Motor neuron (in vitro differentiated cells): ENCODE measurements at places on chromosomes 7 and 10.

DNA sequence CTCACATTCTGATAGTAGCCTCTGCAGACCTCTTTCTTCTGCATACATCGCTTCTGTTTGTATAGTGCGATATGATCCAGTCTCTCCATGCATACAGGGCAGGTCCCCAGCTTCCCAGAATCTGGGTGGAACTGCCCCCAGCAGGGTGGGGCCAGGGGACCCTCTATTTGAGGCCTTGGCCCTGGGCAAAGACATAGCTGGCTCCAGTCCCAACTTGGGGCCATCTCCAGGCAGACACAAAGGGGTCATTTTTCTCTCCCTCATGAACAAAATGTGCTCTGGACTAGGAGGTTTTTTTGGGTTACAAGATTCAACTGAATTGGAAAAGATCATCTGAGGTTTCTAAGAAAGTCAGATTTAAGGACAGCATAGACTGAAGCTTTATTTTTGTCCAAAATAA is 21.1 kb upstream of the HSPA12A start:
- peak; percentile 14 for ATAC-seq

GRCh38 chr10:7302392-7302906 is 108.4 kb downstream of the SFMBT2 start:
- no peak for ATAC-seq

- peak; percentile 83 for ATAC-seq
Observed at GRCh38 chr10:26215935-26216584, 514 bp upstream of the GAD2 start.

GRCh38 chr7:30162622-30163124 is 27.9 kb downstream of the MTURN start:
- ATAC-seq, result no peak

- no peak for ATAC-seq
Observed at GRCh38 chr7:29612596-29612995, 49.0 kb downstream of the PRR15 start.

DNA sequence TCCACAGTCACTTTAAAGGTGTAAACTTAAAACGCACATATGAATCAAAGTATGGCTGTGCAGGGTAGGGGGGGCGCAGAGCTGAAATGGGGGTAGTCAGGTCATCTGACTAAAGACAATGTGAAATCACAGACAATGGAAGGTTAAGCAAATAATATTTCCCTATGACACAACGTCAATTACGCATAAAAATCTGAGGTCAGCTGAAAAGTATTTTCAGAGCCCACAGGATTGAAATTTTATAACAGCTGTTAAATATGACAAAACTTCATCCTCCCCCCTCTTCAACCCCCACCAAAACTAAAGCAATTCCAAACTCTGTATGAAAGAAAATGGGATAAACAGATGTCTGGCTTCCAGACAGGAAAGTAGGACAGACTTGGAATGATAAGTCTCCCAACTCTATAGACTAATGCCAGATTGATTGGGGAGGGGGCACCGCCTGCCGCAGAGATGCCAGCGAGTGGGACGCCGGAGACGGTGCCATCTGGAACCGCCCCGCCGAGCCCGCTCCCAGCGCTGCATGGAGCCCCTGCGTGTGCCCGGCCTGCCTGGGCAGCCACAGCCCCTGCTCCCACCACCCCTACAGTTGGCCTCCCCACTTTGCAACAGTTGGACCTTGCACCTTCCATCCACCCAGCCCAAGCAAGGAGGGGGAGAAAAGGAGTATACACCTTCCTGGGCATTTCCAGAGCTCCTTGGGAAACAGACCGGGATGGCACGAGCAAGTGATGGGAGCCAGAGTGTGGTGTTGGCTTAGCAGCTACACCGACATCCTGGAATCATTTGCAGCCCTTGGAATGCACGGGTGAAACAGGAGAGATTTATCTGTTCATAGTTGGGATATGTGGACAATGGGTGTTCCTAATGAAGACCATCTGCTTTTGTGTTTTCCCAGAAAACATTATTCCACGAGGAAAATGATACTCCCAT is 10.7 kb downstream of the EBF3 start:
- no peak for ATAC-seq

DNA sequence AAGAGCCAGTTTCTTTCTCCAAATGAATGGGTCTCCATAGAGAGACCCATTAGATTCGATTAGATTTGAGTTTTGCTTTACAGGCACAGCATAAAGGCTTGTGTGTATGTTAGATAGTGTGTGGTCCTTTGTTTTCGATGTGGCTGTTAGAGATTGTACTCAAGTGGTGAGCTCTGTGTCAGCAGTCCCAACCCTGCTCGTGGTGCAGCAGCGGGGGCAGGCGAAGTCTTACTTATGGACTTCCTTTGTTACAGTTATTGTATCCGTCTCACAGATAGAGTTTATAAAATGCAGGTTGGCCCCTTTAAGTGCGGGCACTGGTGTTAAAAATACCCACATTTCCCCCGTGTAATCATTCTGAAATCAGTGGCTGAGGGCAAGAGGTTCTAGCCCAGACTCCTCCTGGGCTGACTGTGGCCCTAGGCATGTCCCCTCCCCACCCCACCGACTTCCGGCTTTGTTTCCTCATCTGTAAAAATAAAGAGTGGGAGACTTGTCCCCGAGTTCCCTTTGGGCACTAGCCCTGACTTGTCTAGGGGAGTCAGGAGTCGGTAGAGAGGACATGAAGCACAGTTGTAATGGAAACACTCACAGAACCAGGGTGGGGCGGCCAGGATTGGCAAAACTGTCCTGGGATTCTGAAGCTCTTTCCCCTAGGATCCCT is 28.6 kb downstream of the MTURN start:
- ATAC-seq, result peak; percentile 46

DNA sequence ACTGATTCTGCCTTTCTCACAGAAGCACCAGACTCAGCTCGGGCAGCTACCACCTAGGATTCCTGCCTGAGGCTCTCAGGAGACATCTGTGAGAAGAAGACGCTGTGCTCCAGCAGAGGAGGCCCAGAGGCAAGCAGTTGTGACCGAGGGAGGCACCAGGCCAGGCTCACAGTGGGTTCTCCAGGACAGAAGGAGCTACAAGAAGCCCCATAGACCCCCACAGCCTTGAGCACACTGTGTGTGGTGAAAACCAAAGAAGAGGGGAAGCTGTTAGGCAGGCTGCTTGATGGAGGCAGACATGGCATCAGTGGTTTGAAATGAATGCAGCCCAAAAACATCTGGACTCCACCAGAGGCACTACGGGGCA is 198.8 kb downstream of the GRID1 start:
- no peak for ATAC-seq

- no peak for ATAC-seq
Observed at GRCh38 chr7:155918720-155919390, 106.6 kb upstream of the SHH start.

- ATAC-seq, result no peak
Observed at GRCh38 chr7:82286096-82286797, 157.3 kb downstream of the CACNA2D1 start.

- ATAC-seq, result peak; percentile 4
Observed at GRCh38 chr10:101834341-101834740, 9.3 kb downstream of the KCNIP2 start.
